ENCODE measurements at places on chromosomes 1 and 21.

DNA sequence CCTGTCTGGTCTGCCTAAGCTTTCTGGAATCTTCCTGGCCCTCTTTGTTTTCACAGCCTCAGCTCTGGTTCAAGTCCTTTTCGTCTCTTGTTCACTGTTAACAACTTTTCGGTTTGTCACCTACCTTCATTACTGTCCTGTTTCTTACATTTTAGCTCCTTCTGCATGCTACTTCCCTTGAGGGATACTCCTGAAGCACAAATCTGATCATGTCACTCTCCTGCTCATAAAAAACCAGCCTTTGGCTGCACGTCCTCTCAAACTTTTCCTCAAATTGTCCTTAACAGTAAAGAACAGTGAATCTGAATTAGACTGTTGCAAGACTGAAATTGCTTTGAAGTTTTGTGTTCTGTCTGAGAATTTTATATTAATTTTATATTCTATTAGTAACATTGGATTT, 3.3 kb downstream of the RAVER2 start:
- no peak for DNase-seq

DNA sequence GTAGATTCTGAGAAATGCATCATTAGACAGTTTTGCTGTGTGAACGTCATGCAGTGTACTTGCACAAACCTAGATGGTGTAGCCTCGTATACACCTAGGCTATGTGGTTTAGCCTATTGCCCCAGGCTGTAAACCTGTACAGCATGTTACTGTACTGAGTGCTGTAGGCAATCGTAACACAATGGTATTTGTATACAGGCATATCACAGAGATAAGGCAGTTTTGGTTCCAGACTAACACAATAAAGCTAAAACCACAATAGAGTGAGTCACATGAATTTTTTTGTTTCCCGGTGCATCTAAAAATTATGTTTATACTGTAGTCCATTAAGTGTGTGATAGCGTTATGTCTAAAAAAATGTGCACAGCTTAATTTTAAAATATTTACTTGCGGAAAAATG, 6.9 kb downstream of the IL10RB start:
- DNase-seq = no peak

DNA sequence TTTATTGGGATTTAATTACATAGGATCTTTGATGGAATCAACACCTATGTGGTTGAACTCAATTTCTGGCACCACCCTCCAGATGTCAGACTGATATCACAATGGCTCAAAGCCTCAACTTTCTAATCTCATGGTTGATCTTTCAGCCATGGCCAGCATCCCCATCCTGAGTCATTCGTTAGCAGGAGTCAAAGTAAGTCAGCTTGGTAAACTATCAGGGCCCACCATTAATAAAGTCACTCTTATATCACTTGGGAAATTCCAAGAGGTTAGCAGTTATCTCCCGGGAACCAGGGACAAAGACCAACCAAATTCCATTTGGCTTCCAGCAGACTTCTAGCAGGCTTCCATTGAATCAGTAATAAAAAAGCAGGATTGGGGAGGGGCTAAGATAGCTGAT, 50.7 kb upstream of the TNFSF4 start:
- DNase-seq = no peak

- no peak for DNase-seq
Observed at GRCh38 chr1:177281901-177282300, 111.1 kb downstream of the BRINP2 start.

- no peak for DNase-seq
Observed at GRCh38 chr1:14738235-14738634, 139.8 kb downstream of the KAZN start.
